ENCODE measurements at places on chromosomes 11 and 22.

GRCh38 chr22:43060183-43060582 is 29.0 kb downstream of the TTLL1 start:
- DNase-seq: peak; percentile 10

DNA sequence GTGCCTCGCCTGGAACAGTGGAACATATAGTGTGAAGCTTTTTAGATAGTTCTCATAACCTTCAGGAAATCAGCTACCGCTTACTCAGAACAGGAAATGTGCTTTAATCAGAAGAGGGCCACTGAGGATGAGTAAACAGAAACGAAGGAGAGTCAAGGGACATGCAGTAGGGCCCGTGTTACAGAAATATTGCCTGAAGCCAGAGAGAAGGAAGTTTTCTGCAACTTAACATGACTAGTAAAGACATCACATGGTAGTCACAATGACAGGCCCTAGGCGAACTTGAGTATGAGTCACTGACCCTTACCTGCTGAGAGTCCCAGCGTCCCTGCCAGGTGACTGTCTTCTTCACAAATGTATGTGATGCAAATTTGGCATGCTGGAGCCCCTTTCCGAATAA is 39.4 kb downstream of the CARD18 start:
- no peak for DNase-seq

DNA sequence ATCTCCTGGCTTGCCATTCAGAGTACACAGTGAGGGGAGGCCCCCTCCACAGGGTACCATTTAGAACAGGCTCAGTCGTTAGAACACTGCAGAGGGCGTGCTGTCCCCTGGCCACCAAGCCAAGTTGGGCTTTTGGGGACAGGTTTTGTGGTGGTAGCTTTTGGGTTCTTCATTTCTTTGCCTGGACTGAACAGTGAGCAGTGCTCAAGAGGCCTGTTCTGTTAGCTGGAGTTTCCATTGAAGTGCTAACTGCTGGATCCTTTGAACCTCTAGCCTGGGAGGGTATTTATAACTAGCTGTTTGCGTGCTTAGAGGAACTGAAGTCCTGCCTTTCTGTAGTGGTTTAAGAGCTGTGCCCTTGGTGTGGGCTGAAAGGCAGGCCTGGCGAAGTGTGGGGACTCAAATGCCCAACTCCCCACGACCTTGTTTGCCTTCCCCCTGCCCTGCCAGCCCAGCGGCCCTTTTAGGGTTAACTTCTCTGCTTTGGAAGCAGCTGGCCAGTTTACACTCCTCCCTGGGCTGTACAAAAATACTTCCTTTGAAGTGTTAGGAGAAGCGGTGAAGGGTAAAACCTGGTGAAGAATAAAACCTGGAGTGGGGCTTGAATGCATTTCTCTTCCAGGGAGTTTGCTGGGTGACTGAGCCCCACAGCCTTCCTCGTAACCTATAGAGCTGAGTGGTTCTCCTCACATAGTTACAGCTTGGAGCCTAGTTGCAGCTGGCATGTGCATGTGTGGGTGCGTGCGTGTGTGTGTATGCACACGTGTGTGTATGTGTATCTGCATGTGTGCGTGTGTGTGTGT is 34.6 kb downstream of the ZNRF3 start:
- DNase-seq: no peak

- no peak for DNase-seq
These were observed 4.0 kb downstream of the DAGLA start for GRCh38 chr11:61683961-61684869.

DNA sequence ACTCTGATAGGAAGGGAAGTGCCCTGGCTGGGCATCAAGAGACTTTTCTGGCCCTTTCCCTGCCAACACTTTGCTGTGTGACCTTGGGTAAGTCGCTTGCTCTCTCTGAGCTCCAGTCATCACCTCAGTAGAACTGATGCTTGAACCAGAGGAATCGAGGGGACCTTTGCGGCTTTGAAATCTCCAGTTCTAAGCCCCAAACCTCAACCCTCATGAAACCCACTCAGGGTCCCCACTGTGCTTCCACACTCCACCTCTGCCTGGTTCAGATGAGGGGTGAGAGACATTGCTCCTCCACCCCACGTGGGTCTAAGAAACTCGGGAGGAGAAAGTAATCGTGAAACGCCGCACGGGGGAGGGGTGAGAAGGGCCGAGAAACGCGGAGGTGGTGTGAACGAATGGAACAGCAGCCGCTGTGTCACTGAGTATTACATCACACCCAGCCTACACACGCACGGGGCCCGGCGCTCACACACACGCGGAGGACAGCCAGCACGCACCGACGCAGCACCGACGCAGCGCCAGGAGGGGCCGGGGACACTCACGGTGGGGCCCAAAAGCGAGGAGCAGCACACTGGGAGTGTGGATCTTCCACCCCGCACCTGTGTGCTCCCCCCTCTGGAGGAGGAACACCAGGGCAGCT is 4.3 kb downstream of the RTN4RL2 start:
- no peak for DNase-seq

DNA sequence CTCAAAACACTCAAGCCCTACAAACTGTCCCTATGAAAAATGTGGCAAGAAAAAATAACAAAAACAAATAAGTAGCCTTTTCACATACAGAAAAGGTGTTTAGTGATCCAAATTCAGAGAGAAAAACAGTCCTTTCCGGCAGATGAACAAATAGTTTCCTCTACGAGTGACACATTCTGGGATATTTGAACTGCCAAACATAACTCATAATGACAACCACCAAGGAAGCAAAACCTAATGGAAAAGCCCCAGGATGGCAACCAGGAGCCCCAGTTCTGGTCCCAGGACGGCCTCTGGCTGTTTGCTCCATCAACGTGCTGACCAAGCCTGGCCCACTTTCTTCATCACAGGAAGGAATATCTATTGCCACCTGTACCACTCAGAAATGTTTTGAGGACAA is 6.0 kb downstream of the PACSIN2 start:
- DNase-seq: no peak

DNA sequence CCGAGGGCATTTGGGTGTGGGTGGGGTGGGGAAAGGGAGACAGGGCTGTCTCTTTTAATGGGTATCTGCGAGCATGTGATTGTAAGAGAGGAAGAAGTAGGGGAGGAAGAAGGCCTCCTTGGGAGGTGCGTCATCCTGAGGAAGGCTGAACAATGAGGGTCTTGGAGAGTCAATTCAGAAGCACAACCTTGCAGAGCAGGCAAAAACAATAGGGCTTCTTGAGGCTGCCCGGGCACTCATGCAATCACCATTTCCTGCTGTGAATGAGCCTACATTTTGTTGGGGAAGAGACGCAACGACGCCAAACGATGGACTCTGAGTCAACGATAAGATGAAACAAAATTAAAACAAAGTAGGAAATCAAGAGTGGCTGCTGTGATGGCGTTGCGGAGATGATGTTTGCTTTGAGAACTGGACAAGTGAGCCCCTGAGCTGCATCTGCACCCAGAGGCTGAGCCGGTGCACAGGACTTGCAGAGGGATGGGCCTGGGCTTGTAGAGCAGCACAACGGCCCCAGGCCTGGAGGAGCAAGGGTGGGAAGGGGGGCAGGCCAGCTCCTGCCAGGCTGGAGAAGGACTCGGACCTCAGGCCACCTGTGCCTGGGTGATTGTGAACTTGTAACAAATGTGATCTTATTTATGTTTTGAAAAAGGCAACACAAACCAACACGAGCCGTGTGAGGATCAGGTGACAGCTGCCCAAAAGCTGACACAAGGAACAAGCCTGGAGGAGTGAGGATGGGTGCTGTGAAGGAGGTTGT is 92.3 kb upstream of the B3GAT1 start:
- DNase-seq: no peak

GRCh38 chr11:22670830-22671229 is 4.4 kb downstream of the GAS2 start:
- DNase-seq: no peak

GRCh38 chr11:24709928-24710565 is 213.2 kb downstream of the LUZP2 start:
- DNase-seq: no peak

DNA sequence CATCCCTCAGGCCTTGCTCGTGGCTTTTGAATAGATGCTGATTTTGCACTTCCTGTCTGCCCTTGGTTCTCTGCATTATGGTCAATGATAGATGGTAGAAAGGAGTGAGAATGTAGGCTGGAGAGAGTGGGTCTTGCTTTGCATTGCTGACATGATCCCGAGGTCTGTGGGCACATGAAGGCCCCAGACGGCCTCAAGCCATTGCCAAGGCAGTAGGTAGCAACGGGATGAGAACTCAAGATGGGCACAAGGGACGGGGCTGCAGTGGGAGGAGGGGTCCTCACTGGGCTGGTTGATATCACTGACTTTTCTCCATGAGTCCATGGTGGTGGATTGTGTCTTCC is 54.0 kb downstream of the GAB4 start:
- DNase-seq: no peak

DNA sequence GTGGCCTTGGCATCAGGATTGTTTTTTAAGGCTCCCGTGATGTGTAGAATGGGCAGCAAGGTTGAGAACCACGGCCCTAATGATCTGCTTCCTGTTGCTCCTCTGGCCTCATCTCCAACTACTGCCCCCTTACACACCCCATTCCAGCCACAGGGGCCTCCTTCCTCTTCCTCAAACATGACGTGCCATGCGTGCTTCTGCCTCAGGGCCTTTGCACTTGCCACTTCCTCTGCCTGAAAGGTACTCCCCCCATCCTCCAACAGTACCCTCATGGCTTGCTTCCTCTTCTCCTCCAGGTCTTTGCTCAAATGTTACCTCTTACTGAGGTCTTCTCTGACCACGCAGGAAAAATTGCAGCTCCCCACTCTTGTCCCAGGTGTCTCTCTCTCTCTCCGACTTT is 93.9 kb upstream of the CSNK2A3 start:
- DNase-seq: no peak

- DNase-seq: no peak
These were observed 54.8 kb downstream of the TRIOBP start for GRCh38 chr22:37751449-37752188.

DNA sequence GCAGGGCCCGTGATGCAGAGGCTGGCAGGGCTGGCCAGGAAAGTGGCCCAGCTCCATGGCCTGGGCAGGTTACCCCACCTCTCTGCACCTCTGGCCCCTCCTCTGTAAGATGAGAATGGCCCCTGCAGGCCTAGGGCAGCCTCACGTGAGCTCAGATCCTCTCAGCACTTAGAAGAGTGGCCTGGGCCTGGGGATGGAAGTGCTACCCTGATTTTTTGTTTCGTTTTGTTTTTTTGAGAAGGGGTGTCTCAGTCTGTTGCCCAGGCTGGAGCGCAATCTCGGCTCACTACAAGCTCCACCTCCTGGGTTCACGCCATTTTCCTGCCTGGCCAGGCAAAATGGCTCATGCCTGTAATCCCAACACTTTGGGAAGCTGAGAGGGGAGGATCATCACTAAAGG is 982 bp downstream of the APOBEC3H start:
- DNase-seq: no peak

GRCh38 chr11:12074529-12075195 is 35.7 kb upstream of the MICAL2 start:
- DNase-seq: no peak

GRCh38 chr11:1070594-1071462 is 3.8 kb upstream of the MUC2 start:
- no peak for DNase-seq

- DNase-seq: peak; percentile 46
These were observed 2.2 kb downstream of the ME3 start for GRCh38 chr11:86670181-86670580.

- peak; percentile 59 for DNase-seq
These were observed 96.0 kb downstream of the TRPC6 start for GRCh38 chr11:101487775-101488174.
